Activated naive CD4-positive, alpha-beta T cell treated with anti-CD3 and anti-CD28 coated beads, Interleukin-2, amount 10 ng/mL, durations not matched to agents 7 days and 5 days (primary cell): ENCODE measurements at places on chromosomes 7 and 10.

GRCh38 chr7:16847381-16847860 lies 34.4 kb downstream of the AGR3 start:
- DNase-seq, result no peak

DNA sequence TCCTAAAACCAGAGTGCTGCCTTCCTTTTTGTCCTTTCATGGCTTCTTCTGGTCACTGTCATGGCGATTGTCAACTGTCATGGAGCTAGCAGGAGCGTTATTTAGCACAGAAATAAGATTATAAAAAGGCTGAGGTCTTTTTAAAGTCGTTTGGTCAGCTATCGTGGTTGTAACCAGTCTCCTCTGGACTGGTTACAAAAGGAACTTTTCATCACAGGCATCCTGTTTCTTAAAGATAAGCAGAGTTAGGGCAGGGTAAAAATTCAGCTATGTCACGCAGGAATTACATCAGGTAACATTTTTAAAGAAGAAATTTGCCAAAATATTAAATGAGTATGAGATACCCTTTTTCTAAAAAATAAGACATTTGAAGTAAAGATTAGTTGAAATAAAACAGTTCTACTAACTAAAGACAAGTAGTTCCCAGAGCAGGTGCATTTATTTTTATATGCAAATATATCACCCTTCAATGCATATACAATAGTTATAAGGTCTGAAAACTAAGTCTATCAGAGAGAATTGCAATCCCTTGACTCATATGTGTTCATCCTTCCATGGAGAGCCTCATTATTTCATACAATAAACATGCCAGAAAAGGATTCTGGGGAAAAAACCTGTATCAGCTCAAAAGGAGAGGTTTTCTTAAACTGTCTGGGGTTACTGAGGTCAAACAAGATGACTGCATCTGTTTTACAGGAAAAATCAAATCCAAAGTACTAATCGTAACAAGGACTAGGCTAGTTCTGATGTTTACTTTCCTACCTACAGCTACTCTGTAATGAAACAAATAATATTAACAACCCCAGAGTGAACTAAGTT lies 20.9 kb downstream of the FAM24A start:
- DNase-seq, result no peak

GRCh38 chr10:85926986-85927385 lies 439.6 kb downstream of the GRID1 start:
- no peak for DNase-seq

DNA sequence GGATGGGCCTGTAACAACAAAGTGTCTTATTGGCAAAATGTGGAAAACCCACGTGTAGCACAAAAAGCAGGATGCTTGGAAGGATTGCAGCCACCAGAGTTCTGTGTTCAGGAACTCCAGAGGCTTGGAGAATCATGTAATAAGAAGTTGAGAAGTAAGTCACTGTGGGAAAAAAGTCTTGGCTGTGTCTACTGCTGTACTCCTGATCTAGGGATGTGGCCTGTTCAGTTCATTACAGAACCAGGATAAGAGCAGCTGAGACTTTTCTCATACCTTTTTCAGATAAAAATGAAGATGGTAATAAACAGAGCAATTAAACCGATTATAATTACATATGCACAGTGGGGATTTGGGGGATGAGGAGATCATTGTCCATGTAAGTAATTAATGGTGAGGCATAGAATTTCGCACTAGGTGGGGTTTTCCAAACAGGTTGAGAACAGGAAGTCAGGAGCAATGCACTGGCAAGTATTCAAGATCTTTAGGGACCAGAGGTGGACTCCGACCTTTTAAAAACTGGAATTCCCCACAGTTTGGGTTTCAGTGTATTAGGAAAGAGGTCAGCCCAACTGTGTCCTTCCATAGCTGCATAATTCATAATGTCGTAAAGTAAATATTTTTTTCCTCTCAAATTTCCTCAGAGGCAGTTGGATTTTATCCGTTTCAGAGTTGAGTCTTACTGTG lies 281.7 kb downstream of the FRMD4A start:
- no peak for DNase-seq

DNA sequence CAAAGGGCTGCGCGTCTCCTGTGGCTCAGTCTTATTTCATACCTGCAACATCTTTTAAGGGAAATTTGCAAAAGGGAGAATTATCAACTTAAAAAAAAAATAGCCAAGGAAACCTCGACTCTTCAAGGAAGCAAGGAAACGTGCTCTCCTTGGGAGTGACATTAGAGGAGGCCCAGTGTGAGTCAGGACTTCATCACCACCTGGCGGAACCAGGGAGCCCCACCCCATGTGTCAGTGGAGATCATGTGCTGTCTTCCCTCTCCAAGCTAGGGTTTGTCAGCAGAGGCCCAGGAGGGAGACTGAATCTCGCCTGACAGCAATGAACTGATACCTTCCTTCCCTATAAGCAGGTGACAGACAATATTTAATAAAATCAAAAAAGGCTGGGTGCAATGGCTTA lies 28.9 kb downstream of the POR start:
- no peak for DNase-seq

- no peak for DNase-seq
These were observed 105.1 kb downstream of the PIP4K2A start for GRCh38 chr10:22609251-22609650.

- DNase-seq, result no peak
These were observed 51.3 kb downstream of the IKZF1 start for GRCh38 chr7:50355817-50356178.

DNA sequence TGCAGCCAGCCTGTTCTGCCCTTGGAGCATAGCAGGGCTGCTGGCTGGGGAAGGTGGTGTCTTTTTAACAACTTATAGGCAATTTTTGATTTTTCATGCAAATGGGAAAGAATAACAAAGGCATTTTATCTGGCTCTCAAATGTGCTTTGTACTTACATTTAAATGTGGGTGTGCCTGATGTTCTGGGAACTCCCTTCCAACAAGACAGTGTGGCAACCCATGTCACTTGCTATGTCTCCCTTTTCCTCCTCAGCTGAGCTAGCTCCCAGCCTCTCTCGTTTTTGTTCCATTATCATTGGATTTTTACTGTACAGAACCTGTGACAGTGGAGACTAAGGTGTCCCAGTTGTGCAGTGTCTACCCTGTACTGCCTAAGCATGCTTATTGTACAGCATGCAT lies 93.5 kb upstream of the PDCD4 start:
- no peak for DNase-seq

- DNase-seq, result no peak
These were observed 34.1 kb downstream of the ZRANB1 start for GRCh38 chr10:124975977-124976514.

- DNase-seq, result no peak
These were observed 35.5 kb downstream of the SEMA3C start for GRCh38 chr7:80883154-80884025.

GRCh38 chr7:40694026-40694809 lies 559.4 kb downstream of the SUGCT start:
- no peak for DNase-seq

- no peak for DNase-seq
These were observed 701.3 kb upstream of the KCND2 start for GRCh38 chr7:119571666-119572065.

GRCh38 chr7:50513166-50513871 lies 51.9 kb downstream of the DDC start:
- DNase-seq, result no peak

DNA sequence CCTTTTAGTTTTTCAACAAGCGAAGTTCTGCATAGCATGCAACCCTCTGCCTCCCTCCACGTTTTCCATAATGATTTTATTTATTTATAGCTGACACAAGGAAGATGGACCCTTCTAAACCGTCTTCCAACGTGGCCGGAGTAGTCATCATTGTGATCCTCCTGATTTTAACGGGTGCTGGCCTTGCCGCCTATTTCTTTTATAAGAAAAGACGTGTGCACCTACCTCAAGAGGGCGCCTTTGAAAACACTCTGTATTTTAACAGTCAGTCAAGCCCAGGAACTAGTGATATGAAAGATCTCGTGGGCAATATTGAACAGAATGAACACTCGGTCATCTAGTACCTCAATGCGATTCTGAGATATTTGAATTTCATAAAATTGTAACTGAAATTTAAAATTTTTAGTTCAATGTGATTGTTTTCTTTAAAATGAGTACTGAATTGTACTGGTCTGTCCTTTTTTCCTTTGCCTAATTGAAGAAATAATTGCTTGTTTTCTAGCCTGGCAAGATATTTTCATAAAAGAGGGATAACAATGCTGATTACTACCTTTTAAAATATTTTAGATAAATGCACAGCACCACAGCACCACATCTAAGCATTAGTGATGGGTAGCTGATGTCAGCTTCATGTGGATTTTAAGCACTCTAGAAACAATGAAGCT lies 41.5 kb upstream of the SLC39A12 start:
- DNase-seq, result no peak

- no peak for DNase-seq
These were observed 2.8 kb downstream of the SPRN start for GRCh38 chr10:133421336-133422222.

DNA sequence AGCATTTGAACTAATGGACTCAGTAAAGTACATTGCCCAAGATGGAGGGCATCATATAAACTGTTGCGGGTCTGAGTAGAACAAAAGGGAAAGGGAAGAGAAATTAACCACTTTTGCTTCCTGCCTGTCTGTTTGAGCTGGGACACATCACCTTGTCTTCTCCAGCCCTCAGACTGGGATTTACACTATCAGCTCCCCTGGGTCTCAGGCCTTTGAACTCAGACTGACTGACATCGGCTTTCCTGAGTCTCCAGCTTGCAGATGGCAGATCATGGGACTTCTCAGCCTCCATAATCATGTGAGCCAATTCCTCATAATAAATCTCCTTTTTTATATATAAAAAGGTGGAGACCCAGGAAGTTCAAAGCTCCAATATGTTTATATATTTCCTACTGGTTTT lies 23.0 kb upstream of the WASL start:
- DNase-seq, result no peak

- DNase-seq, result no peak
These were observed 9.6 kb downstream of the PKD1L1 start for GRCh38 chr7:47938574-47939165.

GRCh38 chr7:68309806-68310205 lies 1288.5 kb upstream of the AUTS2 start:
- DNase-seq, result no peak

DNA sequence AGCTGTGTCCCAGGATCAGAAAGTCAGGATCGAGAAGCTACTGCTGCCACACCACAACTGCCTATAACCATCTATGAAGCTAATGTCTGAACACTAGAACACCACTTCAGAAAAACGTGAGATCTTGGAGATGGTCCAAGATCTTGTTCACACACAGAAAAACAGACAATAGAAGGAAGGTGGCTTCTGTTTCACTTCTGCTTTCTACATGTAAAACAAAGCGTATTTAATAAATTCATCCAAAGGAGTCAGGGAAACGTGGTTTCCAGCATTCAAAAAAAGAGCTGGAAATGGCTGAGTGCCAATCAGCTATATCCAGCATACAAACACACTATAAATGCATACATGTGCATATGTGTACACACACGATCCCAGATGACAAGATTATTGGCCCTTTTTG lies 70.2 kb upstream of the CCDC71L start:
- no peak for DNase-seq

DNA sequence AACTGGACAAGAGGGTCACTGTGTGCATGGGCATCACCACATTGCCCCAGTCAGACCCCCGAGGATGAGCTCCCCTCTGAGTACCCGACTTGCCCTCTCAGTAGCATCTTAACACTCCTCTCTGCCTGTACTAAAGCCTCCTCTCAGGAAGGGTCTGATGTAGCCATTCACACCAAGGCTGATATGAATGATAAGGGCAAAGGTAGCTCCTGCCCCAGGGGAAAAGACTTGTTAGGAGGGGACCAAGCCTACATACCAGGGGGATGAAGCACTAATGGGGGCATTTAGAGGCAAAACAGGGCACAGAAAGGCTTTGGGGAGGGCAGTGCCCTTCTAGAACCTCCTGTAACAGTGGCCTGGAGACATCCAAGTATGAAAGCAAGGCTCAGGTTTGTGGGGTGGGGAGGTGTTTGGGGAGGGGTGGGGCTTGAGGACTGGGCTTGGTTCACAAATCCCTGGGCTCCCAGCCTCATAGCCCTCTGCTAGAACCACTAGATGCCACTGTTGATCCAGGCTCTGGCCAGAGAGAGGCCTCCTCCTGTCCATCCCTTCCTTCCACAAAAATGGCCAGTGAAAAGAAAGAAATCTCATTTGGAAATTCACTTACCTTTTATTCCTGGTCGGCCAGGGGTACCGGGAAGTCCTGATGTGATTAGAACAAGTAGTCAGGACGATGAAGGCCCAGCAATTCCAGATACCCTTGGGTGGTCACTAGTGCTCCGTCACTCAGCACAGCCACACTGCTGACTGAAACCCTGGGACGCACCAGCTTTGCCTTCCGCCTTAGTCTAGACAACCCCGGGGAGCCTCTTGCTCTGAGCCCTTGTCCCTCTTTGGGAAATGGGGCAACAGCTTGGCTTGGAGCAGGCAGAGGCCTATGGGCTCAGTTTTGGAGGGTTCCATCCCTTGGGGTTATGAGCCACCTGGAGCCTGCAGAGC lies 40.3 kb downstream of the COL17A1 start:
- no peak for DNase-seq

DNA sequence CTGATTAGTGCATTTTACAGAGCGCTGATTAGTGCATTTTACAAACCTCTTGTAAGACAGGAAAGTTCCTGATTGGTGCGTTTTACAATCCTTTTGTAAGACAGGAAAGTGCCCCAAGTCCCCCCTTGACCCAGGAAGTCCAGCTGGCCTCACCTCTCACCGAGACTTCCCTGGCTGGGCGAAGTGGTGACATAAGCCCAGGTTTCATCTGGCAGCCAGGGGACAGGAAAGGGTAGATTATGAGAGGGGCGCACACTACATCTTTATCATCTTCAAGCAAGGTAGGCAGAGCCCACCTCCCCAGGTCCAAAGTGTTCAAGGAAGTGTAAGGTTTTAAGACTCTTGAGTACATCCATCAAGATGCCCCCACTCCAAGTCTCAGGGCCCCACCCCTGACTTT lies 5.5 kb upstream of the GDF10 start:
- DNase-seq, result no peak

DNA sequence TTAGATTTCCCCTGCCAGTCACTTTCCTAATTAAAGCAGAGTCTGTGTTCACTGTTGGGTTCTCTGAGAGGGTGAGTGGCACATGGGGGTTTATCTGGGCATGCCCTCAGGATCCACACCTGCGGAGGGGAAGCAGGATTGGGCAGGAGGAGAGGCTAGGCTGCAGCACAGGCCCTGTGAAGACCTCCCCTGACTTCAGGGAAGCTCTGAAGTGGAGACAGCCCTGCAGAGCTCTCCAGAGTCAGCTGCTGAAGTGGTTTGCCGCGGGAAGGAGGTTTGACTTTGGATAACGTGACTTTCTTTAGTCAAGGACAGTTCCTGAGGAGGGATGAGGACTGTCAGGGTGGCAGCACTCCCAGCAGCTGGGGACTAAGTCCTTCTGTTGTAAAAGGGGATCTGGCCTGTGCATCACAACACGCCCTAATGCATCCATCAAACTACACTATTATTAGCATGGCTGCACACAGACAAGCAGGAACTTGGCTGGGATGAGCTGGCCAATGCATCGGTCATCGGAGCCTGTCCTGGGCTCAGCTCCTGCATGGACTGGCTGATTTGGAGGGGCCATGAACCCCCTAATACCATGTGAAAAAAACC lies 50.9 kb upstream of the LEP start:
- no peak for DNase-seq

DNA sequence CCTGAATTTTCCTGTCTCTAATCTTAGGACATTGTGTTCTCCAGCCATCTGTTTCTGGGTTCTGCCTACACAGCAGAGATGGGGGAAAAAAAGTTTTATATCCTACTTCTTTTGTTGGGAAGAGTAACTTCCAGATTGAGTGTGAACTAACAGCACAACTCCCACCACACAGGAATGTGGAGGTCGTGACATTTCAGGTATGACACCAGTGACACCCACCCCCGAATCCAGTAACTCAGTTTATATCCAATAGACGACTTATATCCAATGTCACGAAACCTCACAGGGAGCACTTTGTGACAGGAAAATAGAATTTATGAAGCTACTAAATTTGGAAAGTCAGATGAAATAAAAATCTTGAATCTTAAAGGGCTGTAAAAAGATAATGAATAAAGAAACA lies 211.9 kb upstream of the GRM3 start:
- DNase-seq, result no peak
